Stimulated activated CD4-positive, alpha-beta T cell treated with anti-CD3 and anti-CD28 coated beads, Interleukin-1b, Interleukin-23, amount 100 ng/mL, for 1 hour (primary cell): ENCODE measurements at places on chromosomes 7 and 10.

DNA sequence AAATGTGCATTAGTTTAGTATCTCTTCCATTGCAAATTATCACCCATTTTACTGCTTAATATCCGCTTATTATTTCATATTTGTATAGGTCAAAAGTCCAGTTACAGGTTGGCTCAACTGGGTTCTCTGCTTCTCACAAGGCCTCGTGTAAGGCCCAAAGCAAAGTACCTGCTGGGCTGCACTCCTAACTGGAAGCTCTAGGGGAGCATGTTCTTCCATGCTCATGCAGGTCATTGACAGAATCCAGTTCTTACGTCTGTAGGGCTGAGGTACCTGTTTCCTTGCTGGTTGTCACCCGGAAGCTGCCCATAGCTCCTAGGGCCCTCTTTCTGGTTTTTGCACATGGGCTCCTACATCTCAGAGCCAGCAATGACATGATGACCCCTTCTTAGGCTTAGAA is 79.6 kb downstream of the RAPGEF5 start:
- no peak for DNase-seq

DNA sequence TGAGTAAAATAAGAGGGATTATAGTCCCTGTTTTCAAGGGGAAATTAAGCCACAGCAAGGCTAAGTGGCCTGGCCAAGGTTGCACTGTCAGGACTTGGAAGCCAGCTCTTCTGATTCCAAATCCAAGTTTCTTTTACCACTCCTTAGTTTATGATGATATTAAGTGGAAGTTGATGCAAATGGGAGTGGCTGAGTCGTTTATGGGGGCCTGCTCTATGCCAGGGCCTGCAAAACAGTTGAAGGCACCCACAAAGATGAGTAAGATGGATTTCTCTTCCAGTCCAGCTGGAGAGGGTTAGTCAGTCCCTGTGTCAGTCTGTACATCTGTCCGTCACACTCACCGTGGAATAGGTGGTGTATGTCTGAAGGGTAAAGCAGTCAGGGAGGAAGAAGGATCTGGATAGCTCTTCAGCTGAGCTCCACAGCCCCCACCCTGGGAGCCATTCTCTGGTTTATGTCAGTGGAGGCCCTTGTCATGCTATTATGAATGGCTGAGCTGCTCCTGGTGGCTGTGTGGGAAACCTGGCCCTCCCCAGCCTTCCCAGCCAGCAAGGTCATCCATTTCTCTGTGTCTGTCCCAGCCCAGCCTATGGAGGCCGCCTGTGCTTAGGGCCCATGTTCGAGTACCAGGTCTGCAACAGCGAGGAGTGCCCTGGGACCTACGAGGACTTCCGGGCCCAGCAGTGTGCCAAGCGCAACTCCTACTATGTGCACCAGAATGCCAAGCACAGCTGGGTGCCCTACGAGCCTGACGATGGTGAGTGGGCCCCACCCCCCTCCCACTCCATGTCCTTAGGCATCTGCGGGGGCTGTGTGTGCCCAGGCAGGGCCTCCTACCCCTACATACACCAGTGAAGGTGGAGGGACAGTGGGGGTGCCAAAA is 44.5 kb downstream of the TBATA start:
- DNase-seq: no peak

DNA sequence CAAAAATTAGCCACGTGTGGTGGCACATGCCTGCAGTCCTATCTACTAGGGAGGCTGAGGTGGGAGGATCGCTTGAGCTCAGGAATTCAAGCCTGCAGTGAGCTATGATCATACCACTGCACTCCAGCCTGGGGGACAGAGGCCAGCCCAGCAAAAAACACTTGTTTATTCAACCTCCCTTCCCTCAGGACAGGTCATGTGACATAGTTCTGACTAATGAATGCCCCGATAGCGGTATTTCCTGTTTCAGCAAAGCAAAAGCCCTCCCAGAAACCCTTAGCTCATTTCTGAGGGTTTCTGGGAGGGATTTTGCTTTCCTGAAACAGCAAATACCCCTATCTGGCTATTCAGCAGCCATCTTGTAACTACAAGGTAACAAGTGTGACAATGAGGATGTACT is 157.1 kb downstream of the GATA3 start:
- DNase-seq: no peak

GRCh38 chr10:43502931-43503330 is 66.0 kb downstream of the ZNF487 start:
- DNase-seq: no peak

- DNase-seq: no peak
Observed at GRCh38 chr10:70162151-70162891, 8.0 kb downstream of the SAR1A start.

DNA sequence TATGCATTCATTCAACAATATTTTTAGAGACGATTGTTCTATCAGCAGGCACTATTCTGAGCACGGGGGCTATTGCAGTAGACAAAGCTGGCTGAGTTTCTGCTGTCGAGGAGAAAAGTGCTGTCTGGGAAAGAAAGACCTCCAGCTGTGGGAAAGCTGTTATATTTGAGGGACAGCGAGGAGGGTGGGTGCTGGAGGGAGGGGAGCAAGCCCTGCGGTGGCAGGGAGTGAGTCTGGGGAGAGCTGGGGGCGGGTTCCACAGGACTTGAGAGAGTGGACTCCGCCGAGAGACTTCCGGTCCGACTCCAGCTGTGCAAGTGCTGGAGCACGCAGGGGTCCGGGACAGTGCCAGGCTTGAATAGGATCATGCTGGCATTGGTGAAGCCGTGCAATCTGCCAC is 602.1 kb upstream of the FOXK1 start:
- DNase-seq: no peak

DNA sequence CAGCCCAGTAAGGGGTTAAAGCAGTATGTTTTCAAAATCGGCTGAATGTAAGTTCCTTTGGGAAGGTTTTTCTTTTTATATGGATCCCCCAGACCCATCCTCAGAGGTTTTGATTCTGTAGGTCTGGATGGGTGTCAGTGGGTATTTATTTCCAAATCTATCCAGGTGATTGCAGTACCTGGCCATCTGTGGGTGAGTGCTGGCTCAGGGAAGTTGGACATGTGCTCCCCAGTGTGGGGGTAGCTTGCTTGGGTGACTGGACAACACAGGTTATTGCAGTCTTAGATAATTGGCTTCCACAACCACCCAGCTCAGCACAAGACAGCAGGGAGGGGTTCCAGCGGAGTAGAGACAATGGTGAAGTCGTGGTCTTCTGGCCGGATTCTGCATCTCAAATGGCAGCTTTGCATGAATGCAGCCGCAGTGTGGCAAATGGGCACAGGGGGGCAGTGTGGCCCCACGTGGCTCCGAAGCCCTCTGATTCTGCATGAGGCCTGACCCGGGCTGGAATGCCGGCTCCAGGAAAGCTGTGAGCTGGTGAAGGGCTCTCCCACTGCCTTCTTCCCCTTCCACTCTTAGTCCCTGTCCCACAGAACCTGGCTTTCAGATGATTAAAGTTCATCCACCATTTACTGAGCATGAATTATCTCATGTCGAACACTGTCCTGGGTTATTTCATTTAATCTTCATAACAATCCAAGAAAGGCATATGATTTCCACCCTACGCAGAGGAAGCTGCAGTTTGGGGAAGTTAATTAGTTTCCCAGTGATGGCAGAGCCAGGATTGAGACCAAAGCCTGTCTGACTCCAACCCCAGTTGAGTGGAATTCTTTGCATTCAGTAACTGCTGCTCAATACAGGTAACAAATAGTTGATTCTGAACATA is 64.5 kb upstream of the SYPL1 start:
- peak; percentile 25 for DNase-seq

DNA sequence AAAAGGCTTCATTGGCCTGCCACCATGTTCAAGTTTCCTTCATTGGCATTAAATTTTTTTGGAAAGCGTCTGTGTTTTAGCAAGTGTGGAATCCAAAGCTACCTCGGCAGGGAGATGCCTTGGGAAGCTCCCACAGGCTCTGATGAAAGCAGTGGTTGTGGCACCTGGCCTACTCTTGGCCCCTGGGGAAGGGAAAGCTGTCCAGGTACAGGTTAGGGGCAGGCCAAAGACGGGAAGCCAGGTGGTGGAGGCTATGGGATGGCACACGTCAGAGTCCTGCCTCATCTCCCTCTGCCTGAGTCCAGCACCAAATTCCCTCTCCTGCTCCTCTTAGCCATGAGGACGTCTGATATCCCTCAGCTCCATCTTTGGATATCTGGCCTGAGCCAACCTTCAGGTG is 49.7 kb downstream of the C10orf120 start:
- DNase-seq: no peak

DNA sequence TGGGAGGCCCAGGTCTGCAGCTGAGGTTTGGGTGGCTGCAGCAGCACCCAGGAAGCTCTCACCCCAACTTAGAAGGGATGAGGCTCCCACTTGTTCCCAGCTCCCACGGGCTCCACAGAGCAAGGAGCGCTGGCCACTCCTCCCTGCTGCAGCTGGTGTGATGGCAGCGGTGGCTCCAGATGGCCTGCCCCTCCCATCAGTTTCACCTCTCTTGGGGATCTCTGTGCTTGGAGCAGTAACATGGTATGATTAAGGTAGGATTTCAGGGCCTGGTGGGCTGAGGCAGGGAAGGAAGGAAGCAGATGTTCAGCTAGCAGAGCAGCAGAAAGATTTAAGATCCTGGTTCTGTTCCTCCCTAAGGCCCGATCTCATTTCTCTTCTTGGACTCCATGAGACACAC is 66.8 kb upstream of the KIF5B start:
- no peak for DNase-seq

- DNase-seq: no peak
Observed at GRCh38 chr7:90938371-90938770, 325.9 kb upstream of the FZD1 start.

- no peak for DNase-seq
Observed at GRCh38 chr7:80884511-80885195, 34.2 kb downstream of the SEMA3C start.

- DNase-seq: no peak
Observed at GRCh38 chr7:32066441-32066840, 3.8 kb downstream of the PDE1C start.

- no peak for DNase-seq
Observed at GRCh38 chr7:120645966-120646365, 212.0 kb downstream of the TSPAN12 start.

GRCh38 chr7:6705959-6706665 is 635 bp downstream of the ZNF12 start:
- DNase-seq: no peak

DNA sequence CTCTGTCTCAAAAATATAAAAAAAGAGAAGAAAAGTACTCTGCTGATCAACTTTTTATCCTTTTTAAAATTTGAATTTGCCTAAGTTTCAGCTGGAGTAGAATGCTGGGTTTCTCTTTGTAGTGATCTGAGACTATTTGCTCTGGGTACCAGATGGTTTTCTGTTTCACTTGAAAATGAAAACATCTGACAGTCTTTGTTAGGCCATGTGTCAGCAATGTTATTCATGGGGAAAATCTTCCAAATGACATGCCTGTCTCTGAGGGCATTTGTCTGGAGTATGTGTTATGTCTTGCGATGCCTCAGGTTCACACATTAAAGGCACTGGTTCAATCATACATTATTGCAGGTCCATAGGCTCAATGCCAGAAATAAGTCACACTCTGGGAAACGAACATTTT is 175.3 kb upstream of the TMEM229A start:
- DNase-seq: no peak

- DNase-seq: no peak
Observed at GRCh38 chr10:86413046-86413728, 46.6 kb upstream of the GRID1 start.

GRCh38 chr10:25261558-25261957 is 86.8 kb downstream of the GPR158 start:
- DNase-seq: no peak

DNA sequence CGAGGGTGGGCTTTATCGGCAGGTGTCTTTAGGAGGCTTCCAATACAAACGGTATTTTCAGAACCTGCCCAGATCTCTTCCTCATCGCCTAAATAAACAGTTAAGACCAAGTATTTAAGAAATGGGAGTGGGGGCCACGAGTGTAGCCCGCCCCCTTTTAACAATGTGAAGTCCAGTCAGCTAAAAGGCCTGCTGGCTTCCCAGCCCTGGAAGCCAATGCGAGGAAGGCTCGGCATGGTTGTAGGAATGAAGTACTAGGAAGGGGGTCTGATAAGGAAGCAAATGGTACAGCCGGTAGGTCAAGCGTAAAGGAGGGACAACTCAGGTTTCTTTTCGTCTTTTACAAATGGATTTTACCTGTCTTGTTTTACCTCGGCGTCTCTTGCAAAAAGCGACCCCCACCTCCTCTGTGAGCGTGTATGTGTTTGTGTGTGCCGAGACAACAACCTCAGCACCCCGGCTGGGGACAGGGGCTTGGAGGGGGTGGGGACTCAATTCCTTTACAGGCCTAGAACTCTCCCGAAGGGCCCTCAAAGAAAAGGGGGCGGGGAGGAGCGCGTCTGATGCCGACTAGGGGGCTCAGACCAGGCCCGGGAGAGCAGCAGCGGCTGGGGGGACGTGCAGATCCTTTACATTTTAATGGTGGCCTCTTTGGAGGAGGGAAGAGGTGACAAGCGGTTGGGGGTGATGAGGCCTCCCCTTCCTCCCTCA is 147.6 kb downstream of the GPR85 start:
- DNase-seq: no peak

DNA sequence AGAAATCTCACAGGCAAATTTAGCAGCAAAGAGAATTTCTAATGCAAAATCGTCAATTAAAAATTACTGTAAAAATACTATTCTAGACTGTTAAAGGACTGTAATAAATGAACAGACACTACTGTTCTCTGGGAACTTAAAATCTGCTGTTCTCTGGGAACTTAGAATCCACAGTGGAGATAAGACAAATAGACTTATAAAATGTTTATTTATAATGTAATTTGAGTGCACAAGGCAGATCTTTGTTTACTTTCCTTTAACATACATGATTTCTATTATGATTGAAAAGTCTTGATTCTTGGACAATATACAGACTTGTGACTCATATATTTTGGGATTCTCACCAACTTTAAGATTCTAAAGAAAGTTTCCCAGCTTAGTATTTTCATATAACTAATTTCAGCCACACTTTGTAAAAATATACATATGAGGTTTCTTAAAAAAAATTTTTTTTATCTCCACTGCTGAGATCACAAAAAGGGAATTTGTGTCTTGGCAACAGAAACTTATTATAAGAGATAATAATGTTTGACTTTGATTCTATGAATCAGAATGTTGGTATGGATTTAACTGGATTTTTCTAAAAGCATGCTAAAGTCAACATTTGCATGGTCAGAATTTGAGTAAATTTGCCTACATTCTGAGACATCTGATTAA is 166.3 kb upstream of the RHOBTB1 start:
- DNase-seq: no peak

GRCh38 chr7:6658618-6659345 is 21.7 kb downstream of the ZNF316 start:
- no peak for DNase-seq

DNA sequence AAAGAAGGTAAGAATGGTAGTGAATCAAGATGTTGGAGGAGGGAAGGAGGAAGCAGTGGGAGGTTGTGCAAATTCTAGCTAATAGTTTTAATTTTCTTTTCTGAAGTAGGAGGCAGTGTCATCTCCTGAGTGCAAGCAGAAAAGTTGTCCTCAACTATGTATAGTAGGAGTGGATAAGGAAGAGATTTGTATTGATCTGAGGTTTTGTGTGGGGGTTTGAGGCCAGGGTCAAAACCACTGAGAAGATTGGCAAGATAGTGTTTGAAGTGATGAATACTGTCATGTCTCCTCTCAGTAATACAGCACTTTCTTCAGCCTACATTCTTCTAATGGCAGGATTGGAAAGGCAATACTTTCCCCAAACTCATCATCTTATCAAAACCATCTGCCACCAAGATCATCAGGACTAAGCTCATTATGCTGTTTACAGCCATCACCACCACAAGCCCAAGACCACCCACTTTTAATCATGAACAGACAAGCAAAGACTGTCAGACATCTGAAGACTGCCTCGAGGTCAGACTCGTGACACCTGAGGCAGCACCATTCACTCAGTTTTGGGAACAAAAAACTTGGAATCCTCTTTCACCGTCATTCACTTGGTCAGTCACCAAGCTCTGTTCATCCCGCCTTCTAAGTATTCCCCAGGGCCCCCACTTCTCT is 1.5 kb upstream of the MIOS start:
- no peak for DNase-seq
